ENCODE measurements at places on chromosomes 7 and 10.

DNA sequence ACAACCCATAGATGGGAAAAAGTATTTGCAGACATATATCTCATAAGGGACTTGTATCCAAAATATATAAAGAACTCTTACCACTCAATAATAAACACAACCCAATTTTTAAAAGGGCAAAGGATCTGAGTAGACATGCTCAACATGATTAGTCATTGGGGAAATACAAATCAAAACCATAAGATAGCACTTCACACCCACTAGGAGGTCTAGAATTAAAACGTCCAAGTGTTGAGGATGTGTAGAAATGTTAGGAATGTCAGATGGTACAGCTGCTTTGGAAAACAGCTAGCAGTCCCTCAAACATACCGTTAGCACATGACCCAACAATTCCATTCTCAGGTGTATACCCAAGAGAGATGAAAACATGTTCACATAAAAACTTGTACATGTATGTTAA lies 8.3 kb downstream of the PSTK start:
- no peak for DNase-seq

- DNase-seq: no peak
Observed at GRCh38 chr10:133488354-133488753, 34.6 kb downstream of the SCART1 start.

DNA sequence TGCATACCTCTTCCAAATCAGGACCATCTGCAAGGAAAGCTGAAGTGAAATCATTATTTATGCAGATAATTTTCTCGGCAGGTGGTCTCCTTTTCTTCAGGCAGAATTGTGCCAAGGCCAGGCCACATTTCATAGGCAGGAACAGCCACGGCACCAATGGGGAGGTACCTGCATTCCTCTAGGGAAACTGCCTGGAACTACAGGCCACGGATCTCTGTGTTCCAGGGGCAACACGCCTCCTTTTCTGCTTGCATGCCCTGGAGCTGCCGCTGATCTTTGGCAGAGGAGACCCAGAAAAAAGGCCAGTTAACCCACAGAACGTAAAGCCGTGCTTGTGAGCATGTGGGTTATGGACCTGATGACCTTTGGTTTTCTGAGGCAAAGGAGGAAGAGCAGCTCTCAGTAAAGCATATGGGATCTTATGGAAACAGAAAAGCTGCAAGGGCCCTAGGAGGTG lies 111.2 kb upstream of the KIAA1217 start:
- DNase-seq: no peak

DNA sequence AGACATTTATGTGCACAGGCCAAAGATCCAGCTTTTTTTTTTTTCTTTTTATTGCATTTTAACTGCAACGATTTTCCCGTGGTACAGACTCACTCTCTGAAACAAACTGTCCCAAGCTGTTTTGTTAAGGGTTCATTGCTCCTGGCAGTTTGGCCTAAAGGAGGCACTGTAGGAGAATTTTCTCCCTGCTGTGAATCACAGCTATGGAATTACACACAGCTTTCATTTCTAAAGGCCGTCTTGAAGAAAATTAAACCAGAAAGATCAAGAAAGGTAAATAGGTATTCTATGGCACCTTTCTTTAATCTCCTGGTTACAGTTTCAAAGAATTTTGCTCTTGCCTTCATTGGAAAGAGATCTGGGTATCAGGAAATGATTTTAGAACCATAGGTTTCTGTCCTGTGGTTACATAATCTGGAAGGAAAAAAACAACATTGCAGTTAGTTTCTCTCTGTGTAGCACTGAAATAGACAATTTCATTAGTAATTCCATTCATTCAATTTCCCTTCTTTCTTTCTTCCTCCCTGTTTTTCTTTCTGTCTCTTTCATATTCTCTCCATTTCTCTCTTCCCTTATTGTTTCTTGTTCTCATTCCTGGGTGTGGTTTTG lies 51.2 kb downstream of the PDK4 start:
- DNase-seq: no peak

DNA sequence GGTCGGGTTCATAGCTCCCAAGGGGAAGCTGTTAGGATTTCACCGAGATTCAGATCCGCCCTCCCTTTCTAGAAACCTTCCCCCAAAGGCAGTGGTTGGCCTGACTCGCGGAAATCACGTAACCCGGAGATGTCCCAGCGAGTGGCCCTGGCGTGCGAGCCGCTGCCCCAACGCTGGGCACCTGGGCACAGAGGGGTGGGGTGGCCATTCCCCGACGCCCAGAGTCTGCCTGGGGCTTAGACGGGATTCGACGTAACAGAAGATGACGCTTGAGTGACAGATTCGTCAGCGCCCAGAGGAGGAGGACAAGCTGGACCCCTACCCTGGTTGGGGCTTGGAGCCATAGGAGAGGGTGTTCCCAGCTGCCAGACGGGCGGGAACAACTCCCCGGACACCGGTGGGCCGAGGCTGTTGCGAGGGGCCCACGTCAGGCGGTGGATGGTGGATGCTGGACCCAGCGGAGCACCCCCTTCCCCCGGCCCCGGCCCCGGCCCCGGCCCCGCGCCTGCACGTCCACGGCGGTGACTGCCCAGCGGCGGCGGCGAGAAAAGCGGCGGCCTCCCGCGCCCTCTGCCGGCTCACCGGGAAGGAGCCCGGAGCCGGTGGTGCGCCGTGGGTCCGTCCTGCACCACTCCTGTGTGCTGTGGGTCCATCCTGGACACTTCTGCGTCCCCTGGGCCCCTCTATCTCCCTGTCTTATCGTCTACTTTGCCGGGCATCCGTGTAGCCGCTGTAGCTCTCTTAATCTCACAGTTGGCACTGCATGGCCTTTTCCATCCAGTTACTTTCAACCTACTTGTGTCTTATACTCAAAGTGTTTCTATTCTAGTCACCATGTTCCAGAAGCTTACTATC lies 35.4 kb upstream of the KNDC1 start:
- peak; percentile 76 for DNase-seq

DNA sequence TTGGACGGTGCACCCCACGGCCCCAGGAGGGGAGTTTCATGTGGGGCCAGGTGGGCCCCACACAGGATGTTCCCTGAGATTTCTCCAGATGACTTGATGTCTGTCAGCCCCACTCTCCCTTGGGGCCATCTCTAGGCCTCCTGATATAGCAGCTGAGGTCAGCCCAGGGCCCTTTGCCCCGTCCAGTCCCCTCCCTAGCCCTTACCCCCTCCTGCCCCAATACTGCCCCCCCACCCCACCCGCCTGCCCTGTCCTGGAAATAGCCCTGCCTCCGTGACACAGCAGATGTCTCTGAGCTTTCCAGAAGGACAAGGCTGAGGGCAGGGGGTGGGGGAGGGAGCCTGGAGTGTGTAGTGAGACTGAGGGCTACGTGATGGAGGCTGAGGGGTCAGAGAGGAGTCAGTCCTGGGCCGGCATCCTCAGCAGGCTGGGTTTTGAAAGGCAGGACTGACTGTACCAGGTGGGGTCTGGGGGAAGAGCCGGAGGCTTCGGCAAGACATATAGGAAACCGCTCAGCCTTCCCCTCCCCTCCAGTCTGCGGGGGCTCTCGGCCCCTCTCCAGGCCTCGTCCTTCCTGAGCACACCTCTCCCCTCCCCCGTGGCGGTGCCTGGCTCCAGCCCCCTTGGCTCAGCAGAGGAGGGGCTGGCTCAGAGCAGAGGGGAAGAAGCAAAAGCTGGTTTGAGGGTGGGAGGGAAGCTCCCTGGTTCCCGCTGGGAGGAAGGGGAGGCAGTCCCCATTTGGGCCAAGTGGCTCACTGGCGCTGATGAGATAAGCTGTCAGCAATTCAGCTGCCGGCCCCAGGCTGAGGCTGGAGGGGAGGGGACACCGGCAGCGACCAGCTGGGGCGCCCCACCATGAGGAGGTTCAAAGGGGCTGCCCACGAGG lies 2.0 kb downstream of the FLNC start:
- DNase-seq: peak; percentile 88

DNA sequence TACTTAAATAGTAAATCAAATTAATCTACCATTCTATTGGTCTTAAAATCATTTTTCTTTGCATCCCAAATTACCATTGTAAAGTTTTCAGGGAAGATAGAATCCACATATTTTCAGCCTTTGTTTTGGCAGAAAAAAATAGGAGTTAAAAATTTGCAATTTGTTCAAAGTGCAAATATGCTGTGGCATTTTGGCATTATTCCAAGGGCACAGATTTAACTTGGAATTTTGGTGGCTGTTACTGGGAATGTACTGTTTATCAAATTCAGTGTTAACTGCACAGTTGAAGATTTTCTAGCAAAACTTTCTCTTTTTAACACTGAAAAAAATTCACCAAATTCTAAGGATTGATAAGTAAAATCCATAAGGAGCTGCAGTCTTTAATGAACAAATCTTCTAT lies 151.0 kb upstream of the HDAC9 start:
- no peak for DNase-seq

DNA sequence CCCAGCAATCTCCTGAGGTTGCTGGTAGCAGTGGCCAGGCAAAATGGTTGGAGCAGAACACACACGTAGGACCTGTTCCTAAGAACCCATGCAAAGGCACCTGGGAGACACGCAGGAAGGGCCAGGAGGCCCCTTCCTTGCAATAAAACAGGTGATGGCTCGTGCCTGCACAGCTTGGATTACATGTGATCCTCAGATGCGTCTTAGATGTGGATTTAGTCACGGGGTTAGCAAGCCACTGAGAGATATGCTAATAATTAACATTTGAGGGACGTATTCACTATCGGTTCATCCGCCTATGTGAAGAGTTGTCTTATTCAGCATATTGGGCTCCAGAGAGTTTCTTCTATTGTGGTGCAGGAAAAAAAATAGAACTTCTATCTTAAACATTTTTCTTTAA lies 4.6 kb upstream of the RHEB start:
- DNase-seq: no peak

DNA sequence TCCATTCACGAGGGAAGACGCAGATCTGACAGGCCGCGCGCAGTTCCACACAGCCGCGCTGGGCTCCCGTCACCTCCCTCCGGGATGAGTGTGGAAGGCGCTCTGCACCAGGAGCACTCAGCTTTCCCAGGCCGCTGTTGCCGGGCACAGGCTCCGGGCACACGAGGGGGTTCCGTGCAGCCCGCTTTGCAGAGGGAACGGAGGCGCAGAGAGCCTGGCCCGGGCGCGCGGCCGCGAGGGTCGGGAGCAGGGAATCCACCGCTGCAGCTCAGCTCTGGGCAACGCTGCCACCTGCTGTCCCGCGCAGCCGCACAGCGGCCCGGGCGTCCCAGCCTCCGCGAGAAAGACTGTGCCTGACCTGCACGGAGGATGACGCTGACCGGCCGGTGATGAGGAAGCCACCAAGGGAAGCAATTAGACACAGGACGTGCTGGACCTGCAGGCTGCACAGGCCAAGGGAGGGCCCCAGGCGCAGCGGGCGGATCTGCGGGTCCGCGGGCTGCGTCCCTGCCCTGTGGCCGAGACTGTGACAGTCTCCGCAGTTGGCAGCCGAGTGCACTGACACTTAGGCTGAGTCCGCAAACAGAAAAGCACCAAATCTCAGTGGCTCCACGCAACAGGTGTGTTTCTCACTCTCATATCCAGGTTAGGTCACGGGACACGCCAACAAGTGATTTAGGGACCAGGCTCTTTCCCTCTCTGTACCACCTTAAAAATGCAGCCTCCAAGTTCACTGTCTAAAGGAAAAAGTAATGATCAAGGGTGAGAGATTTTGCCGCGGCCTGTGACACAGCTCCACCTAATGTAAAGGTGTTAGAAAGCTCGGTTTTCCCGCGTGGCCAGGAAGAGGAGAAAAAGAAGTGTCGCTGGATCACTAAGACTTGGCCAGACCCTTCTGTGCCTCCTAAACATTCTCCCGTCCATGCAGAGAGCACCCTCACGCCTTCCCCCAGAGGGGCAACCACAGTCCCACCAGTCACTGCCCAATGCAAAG lies 94.5 kb downstream of the SEC61G start:
- DNase-seq: no peak

DNA sequence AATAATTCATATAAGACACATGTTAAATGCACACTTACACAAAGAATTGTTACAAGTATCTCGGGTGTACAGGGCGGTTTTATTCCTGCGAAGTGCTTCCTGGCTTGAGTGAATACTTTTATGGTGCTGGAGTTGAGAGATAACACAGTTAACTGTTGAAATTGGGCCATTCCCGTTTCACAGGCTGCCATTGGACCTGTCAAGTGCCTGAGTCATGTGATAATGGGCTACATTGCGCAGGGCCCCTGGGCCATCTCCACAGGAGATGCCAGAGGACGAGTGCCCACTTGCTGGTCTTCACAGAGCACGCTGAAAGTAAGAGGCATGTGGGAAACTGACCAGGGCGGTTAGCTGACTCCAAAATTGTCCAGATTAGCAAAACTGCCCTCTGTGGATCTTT lies 4.8 kb downstream of the FBH1 start:
- DNase-seq: no peak

DNA sequence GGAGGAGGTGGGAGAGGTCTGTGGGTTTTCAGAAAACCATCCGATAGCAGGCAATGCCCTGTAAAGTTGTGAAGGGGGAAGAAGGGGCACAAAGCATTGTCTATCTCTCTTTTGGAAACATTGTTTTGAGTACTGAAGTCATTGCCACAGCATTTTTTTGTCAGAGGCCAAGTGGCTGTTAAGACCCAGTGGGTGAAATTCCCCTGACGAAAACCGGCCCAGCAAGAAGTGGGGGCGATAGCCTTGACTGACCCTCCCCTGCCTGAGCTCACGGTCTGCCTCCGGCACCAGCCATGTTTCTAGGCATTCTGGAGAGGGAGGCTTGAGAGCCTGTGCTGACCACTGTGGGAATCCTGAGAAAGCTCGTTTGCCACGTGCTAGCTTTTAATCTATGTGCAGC lies 144.7 kb downstream of the RPS24 start:
- no peak for DNase-seq

Data from chondrocyte (in vitro differentiated cells).